ENCODE measurements at places on chromosomes 12 and 14.

- DNase-seq = no peak
These were observed 9.0 kb upstream of the PCNX1 start for GRCh38 chr14:70898111-70898745.

- DNase-seq = no peak
These were observed 85.1 kb upstream of the ARHGAP5 start for GRCh38 chr14:31992011-31992447.

- no peak for DNase-seq
These were observed 12.1 kb upstream of the IFI27 start for GRCh38 chr14:94098326-94098992.

- DNase-seq = peak; percentile 39
These were observed 26.2 kb downstream of the RTRAF start for GRCh38 chr14:52015411-52016030.

- no peak for DNase-seq
These were observed 1.1 kb upstream of the NFATC4 start for GRCh38 chr14:24366721-24367513.

DNA sequence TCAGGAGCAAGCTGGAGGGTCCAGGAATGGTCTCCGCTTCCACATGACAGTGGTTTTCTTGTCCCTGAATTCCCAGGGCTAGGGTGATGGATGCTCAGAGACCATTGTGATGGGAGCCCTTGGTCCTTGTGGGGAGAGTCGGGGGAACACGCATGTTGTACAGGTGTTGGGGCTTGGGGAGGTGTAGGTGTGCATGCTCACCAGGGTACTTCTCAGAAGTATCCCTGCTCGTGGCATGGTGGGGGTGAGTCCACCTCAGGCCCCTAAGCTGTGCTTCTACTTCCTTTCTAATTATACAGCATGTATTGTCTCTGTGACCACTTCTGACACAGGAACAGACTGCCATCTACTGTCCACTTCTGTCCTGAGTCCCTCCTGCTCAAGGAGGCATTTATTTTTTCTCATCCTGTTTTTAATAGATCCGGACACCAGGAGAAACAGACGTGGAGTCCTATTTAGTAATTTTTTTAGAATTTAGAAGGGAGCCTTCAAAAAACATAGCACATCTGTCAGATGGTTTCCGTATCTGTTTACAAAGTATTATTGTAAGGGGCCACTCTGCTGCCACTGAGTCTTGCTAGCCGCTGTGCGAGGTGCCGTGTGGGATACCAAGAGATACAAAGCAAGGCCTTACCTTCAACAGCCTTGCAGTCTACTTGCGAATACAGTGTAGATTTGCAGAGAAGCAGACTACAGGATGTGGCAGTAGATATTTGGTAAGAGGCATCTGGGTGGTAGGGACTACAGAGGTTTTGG is 10.5 kb downstream of the NTF3 start:
- no peak for DNase-seq

DNA sequence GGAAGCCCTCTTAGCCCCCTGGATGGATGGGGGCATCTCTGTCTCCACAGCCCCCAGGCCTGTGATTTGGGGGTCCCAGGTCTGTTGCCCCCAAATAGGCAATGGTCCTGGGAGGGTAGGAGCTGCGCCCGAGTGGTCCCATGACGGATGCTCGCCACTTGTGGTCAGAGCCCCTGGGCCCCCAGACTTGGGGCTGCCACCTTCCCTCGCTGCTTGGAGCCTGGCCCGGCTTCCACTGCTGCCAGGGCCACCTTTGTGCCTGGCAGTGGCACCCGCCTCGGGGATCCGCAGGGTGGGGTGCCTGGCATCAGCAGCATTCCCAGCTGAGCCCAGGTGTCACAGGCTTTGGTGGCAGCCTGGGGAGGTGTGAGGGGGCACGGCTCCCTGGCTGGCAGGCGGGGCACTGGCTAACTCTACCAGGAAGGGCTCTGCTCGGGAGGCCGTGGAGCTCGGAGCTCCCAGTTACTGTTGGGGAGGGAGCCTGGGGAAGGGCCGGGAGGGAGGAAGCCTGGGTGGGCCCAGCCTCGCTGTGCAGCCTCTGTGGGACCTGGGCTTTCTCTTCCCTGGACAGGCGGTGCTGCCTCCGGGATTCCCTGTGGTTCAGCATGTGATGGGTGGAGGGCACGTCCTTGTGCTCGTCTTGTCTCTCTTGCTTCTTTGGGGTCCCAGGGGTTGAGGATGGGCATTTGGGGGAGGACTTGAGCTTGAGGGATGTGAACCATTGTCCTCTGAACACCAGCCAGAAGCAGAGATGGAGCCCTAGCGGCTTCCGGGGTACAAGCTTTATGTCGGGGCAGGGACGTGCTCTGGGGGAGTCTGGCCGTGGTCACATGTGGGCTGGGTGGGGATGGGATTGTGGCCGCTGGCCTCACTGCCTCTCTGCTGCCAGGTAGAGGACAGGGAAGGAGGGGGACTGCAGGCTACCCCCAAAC is 5.4 kb downstream of the KIF26A start:
- no peak for DNase-seq

- no peak for DNase-seq
These were observed 13.5 kb downstream of the AMDHD1 start for GRCh38 chr12:95956557-95957145.

DNA sequence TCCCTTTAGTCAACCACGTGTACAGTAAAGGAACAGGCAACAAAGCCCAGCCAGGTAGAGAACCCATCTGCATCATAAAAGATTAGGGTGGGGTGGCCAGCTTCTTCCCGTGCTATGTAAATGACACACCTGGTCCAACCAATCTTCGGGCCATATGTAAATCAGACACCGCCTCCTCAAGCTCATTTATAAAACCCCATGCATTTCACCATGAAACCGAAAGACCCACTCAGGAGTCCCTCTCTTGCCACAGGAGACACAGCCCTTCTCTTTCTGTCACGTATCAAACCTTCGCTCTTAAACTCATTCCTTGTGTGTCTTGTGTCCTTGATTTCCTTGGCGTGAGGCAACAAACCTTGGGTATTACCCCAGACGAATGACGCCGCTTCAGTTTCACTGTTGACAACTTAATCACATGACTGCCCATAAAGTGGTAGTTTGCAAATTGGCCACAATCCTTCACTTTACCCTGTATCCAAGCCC is 59.8 kb upstream of the TBPL2 start:
- no peak for DNase-seq

GRCh38 chr12:16036073-16036472 is 124.9 kb downstream of the DERA start:
- DNase-seq = no peak

- DNase-seq = no peak
These were observed 407.4 kb upstream of the PRICKLE1 start for GRCh38 chr12:42996869-42997431.

DNA sequence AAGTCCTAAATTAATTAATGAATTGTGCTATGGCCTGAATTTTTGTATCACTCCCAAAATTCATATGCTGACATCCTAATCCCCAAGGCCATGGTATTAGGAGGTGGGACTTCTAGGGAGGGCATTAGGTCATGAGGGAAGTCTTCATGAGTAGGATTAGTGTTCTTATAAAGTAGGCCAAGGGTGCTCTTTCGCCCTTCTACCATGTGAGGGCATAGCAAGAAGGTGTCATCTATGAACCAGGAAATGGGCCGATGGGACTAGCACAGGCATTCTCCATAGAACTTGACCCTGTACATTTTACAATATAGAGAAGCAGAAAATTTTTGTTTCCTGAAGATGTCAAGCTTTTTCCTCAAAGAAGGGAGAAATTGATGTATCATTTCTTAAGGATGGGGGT is 12.5 kb downstream of the SYT10 start:
- peak; percentile 15 for DNase-seq

GRCh38 chr12:111303531-111303930 is 65.4 kb downstream of the PHETA1 start:
- no peak for DNase-seq

DNA sequence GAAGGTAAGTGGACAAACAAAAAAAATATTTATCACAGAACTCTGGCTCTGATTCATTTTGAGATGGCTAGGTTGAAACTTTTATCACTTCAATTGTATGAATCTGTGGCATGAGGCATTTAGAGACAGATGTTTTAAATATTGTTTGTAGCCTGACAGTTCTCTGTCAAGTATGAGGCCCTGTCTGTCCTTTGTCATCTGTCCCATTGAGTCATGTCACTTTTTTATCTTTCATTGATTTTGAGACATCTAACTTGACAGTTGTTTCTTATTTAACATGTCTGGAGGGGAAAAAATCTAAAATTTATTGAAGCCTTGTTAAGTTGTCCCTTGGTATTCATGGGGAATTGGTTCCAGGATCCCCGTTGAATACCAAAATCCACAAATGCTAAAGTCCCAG is 829.5 kb downstream of the FSCB start:
- no peak for DNase-seq

DNA sequence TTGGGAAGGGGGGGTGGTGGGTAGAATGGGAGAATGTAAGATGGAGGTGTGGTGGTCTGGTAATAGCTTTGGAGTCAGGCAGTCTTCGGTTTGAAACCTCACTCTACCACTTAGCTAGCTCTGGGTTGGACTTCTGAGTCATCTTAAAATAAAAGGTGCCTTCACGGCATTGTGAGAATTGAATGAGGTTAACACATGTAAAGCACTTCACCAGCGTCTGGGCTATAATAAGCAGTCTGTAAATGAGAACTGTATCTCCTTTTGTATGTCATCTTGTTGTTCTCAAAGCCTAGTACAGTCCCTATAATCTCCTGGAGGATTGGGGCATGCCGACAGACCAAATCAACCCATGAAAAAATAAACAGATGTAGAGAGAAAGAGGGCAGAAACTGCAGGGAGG is 11.2 kb downstream of the C2CD5 start:
- DNase-seq = no peak

- no peak for DNase-seq
These were observed 48.2 kb upstream of the EEA1 start for GRCh38 chr12:92977326-92977725.

- no peak for DNase-seq
These were observed 53.2 kb downstream of the DACT1 start for GRCh38 chr14:58690801-58691516.

GRCh38 chr12:130478786-130479185 is 141.1 kb downstream of the PIWIL1 start:
- DNase-seq = no peak

DNA sequence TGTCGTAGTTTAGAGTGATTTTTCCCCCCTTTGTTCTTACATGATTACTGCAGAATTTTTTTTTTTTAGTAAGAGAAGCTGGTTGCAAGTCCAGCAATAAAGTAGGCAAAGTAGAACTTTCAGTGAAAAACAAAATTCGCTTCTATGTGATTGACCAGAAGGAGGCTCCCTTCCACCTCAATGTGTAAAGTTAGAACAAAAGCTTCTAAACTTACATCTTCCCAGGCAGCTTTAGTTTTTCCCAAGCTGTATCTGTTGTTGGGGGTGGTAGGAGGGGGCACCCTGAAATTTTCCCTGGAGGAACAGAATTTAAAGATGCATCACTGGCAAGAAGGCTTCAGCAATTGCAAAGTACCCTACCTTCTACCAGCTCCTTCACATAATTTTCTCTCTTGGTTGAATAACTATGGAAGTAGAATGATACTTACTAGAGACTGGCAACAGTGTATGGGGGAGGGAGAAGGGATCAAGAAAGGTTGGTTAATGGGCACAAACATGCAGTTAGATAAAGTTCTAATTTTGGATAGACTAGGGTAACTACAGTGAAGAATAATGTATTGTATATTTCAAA is 87.3 kb upstream of the E2F7 start:
- peak; percentile 21 for DNase-seq

GRCh38 chr14:77180726-77181602 is 634 bp upstream of the TMEM63C start:
- no peak for DNase-seq

DNA sequence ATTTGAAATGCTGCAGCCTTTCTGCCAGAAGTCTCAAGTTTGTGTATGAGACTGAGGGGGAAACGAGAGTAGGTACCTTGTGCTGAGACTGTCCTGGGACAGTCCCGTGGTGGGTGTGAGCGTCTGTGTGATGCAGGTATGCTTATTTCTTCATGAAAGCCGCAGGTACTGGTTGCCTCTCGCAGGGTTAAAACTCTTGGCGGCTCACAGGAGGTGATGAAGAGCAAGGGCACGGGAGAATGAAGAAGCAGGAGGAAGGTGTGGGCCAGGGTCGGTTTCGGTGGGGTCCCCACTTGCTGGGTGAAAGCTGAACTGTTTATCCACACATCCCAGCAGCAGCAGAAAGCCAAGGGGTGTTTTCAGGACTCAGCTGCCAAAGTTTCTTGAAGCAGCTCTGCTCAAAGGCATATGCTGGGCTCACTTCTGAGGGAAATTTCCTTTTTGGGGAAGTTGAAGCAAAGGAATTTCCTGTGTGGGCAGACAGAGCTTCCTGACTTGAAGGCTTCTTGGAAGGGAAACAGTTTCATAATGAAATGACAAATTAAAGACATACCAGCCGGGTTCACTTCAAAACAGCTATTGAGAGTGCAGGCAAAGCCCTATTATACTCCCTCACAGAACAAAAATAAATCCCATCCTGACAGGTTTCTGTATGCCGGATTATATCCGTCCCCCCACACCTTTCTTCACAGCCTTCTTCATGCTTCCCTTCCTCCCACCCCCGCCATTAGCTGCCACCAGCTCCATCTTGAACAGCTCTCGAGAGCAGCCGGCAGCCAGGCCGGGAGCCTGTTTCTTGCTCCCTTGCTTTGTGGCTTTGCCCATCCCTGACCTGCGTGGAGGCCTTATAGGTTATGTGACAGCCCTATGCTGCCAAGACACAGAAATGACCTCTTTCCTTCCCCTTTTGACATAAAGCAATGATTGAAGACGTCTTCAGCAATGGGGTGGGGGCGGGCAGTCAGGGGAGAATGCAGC is 116.6 kb downstream of the ETV6 start:
- peak; percentile 72 for DNase-seq

DNA sequence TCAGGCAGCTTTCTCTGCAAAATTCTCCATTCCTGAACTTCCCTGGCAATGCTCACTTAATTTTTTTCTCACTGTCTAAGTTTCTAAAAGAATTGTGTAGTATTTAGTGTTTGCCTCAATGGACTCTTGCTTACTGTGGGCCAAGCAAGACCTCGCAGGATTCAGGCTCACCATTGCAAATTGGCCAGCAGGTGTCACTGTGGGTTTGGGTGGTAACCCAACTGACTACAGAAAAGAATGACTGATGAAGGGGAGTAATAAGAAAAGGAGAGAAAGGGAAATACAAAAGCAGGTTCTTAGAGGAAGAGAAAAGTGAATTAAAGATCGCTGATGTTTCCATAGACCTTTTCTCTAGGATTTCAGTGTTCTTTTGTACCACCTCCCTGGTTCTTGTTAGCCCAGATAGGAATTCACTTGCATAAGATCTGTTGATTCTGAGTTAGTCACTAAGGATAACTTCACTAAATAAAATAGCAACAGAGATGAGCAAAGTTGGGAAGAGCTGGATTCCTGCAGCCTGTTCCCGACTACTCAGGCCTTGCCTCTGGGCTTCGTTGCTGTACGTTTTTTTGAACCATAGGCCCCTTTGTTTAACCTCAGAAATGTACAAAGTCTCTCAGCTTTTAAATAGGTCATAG is 386.5 kb upstream of the DDHD1 start:
- peak; percentile 69 for DNase-seq
